ENCODE measurements at places on chromosomes 7 and 10.

DNA sequence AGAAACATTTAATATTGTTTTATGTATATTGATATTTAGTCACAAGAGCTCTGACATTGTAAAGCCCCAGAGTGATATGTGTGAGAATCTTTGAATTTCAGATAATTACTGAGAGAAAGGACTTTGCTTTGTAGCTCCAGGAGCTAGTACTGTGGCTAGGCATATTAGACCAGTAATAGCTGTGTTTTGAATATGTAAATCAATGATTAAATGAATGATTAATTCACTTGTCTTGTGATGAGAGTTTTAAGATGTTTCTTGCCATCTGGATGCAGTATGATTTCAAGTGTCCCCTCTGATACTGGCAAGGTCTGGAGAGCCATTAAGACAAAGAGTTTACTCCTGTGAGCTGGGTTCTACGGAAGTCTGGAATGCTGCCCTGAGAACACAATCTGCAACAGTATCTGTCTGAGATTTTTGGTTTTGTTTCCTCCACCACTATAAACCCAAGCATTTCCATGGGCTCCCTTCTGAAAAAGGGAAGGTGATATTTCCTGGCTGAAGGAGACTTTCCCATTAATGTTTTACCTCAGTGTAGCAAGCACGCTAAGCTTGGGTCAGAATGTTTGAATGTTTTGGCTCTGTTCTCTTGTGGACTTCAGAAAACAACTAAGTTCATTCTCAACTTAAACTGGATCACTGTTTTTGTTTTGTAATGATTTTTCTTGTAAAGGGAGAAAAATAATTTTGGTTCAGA lies 61.3 kb upstream of the BICC1 start:
- no peak for DNase-seq

DNA sequence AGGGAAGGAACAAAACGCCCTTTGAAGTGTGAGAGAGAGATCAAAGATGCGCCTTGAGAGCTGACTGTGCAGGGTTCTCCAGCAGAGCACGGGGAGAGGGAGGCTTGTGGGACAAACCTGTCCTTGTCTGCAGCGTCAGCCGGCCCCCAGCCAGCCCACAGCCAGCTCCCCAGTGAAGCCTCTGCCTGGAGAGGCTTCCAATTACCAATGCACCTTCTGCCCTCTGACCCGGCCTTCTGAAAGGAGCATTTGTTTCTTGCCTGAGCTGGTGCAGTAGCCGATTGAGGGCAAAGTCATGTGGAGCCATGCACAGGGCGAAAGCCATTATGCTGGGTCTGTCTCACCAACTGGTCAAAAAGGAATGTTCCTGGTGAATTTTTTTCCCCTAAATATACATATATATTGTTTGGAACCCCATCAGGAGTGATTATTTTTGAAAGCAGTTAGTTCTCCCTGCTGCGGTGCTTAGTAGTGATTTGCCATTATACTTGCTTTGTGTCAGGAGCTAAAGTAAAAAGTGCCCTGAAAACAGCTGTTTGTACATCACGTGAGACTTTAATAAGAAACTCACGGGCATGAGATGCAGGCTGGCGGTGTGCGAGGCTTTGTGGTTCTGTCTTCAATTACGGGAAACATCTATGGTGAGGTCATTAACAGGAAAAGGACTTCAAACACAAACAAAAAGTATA lies 268.6 kb downstream of the KLF6 start:
- no peak for DNase-seq

- no peak for DNase-seq
These were observed 6.8 kb upstream of the UBN2 start for GRCh38 chr7:139224219-139224618.

DNA sequence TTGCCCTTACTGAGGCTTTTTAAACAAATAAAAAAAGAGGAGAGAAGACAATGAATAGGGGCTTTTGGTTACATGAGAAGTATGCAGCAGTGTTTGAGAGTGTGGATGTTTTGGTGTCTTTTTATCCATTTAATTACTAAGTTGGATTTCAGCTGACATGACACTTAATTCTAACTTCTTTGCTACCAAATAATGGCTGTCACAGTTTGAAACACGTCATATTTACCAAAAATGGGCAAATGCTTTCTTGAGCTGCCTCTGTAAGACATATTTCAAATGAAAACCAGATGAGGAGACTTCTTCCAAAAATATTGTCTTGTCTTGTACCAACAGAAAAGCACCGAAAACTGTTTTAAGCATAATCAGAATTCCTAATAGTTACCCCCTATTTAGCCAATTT lies 4.0 kb downstream of the ABCB4 start:
- no peak for DNase-seq

GRCh38 chr10:60962946-60963345 lies 19.0 kb upstream of the RHOBTB1 start:
- DNase-seq: no peak

GRCh38 chr10:50152792-50153272 lies 85.1 kb downstream of the WASHC2A start:
- DNase-seq: no peak

DNA sequence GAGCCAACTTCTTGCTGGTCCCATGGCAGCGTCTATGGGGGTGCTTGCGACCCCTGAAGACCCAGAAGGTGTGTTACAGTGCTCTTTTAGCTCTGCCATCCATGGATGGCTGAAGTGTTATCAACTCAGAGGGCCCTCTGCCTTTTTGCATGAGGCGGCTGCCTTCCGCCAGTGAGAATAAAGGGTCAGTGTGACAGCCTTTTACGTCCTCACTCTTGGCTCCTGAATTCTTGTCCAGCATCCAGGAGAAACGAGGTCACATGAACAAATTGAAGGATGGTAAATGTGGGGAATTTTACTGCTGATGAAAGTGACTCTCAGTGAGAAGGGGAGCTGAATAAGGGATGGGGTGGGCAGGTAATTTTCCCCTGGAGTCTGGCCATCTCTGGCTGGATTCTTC lies 24.1 kb downstream of the SSMEM1 start:
- DNase-seq: no peak

Data from activated naive CD4-positive, alpha-beta T cell treated with anti-CD3 and anti-CD28 coated beads, Interleukin-2, amount 50 U/mL, for 16 hours (primary cell).